ENCODE measurements at places on chromosomes 6 and 20. TPM values are rescaled to one million over a fixed set of nuclear protein-coding genes. Genes with fewer than 3 reads are reported as not detected.

Gene LY6G6F
- not detected for total RNA-seq

Gene CAGE1
- 0.04 TPM for total RNA-seq

Gene FUCA2
- total RNA-seq: 25.7 TPM

Gene NEURL2
- total RNA-seq: 15.0 TPM

Gene MOCS1
- total RNA-seq: 5.8 TPM

Gene BANF2
- not detected for total RNA-seq

Gene VSTM2L
- 2.4 TPM for total RNA-seq

Gene APCDD1L
- 2.1 TPM for total RNA-seq

Gene SOBP
- 13.6 TPM for total RNA-seq

Gene PIM1
- total RNA-seq: 8.7 TPM

Gene DEFB132
- total RNA-seq: not detected

Gene CALHM5
- total RNA-seq: 3.7 TPM

Gene TBC1D32
- total RNA-seq: 12.9 TPM

Gene TMC2
- total RNA-seq: not detected

Gene SLC24A3
- 5.9 TPM for total RNA-seq

Gene WFDC12
- total RNA-seq: not detected

Gene TSHZ2
- 11.9 TPM for total RNA-seq
